Lung microvascular endothelial cell (primary cell): ENCODE measurements at places on chromosomes 5 and 9. TPM values are rescaled to one million over a fixed set of nuclear protein-coding genes. Genes with fewer than 3 reads are reported as not detected.

The TMEM215 gene
- not detected in 2 replicates for total RNA-seq

The DIPK1B gene
- 64.7 and 91.1 TPM in 2 replicates for total RNA-seq

DNA sequence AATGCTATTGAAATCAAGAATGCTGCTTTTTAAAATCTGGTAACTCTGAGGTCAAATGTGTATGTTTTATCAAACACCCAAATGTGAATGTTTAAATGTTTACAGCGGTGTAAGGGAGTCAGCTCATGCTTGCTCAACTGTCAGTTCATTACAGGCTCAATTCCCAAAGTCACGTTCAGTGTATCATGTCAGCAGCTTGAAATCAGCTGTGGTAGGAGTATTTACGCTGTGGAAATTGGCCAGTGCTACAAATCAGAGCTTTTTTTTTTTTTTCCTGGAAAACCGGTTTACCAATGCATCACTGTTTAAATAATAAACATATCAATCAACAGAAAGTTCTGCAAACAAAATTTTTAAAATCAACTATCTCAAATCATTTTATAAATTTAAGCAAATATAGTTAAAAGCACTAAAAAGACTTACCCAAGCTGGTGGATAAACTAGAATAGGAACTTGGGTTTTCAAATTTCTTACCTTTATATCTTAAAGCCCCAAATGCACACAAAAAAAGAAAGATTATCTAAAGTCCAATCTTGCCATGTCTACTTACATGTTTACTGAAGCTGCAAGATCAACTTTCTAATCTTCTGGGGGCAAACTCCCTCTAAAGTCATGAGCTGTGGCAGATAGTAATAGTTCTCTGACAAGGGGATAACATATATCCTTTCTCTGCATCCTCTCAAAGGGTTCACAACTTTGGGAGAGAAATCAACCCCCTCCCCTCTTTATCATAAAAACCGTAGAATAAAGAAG lies 57.6 kb upstream of the GRAMD2B start:
- no peak for DNase-seq

DNA sequence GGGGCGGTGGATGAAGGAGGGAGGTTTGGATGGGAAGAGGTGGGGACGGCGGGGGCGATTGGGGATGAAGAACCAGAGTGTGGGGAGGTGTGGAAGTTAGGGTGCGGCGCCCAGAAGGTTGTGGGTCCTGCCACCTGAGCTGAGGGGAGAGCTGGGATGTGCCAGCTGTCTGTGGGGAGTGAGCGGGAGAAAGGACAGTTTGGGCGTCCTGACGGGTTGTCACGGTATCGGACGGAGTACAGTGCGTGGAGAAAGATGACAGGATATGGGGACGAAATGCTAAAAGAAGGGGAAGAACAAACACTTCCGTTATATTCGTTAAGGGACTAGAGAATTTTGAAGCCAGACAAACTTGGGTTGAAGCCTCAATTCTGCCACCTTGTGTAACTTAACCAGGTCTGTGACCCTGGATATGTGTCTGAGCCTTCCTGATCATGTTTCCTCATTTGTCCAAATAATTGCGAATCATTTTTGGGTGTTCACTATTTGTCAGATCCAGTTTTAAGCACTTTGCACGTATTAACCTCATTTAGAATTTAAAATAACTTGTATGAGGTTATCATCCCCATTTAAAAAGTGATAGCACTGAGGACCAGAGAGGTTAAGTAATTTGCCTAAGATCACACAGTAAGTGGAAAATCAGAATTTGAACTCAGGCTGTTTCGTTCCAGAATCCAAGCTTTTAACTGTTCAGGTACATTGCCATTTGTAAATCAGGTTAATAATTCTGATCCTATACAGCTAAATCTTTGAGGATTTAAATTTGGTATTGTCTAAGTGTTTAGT lies 689 bp downstream of the CNTRL start:
- DNase-seq = peak; percentile 6

DNA sequence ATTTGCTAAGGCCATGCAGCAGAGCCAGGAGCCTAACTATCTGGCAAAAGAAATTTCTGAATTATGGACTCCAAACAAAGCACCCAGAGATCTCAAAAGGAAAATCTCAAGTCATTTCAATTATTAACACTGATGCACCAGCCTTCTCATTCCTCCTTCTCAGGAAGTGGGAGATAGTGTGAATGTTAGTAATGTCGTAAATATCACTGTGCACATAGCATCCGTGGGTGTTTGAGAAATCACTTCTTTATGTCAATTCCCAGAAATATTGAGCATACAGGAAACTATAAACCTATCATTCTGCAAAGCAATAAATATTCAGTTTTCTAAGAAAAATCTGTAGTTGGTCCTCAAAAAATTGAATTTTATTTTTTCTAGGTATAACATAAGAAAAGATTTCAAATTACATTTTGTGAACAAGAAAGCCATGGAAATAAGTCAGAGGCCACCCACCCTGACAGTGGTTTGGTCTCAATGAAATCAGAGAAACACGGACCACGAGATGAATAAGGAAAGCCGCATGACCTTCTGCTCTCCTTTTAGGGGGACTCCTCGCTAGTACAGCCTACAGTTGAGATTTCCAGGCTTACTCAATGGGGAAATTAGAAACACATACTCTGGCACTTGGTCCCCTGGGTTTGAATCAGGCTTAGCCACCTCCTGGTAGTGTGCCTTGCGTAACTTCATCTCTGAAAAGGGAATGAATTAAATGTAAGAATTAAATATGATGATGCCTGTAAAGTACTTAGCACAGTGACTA lies 120.6 kb downstream of the DIRAS2 start:
- no peak for DNase-seq
